ENCODE measurements at places on chromosomes 1 and 21.

- no peak for DNase-seq
These were observed at the start of gene PYHIN1 for GRCh38 chr1:158931055-158931737. PYHIN1 (plus strand) TSS chr1:158931552; CDS start chr1:158936911, 5,359 bp downstream.

- DNase-seq = peak; percentile 78
These were observed 5.1 kb upstream of the SSR2 start for GRCh38 chr1:156025876-156026275.

DNA sequence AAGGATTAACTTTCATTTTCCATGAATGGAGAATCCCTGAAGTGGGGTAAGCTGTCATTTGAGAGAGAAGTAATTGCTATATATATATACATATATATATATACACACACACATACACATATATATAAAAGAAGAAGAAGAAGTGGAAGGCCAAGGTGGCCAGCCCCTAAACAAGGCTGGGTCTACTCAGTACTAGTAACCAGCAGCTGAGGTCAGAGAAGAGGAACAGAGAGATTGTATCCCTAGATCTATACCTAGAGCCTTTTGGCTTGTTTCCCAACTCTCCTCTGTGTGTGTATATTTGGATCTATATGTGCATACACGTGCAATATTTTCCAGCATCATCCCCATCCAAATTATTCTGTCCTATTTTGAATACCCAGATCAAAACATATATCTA is 5.2 kb downstream of the TNFSF4 start:
- no peak for DNase-seq

DNA sequence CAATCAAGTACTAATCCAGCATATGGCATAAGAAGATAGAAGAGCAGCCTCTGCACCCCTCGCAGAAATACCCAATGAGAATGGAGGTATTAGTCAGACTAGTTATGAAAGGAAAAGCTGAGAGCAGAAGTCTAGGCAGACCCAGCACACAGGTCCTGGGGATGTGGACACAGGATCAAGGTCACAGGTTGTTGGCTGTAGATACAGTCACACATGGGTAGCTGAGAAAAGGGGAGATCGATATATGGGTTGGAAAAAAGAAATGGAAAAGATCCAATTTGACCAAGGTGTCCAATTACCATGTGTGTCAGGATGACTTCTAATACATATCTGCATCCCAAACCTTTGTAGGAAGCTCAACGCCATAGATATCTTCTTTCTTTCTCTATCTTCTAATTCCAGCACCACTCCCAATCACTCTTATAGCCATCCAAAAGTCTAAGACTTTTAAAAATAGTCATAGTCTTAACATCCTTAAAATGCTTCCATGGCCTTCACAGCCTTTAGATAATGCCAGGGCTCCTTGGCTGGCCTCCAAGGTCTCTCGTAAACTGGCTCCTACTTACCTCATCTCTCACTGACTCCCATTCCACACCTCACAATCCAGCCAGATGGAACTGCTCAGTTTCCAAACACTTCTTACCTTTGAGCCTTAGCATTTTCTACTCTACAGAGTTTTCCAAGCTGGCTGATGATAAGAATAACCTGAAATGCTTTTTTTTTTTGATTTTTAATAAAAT is 8.3 kb upstream of the ZC3H11B start:
- peak; percentile 79 for DNase-seq

DNA sequence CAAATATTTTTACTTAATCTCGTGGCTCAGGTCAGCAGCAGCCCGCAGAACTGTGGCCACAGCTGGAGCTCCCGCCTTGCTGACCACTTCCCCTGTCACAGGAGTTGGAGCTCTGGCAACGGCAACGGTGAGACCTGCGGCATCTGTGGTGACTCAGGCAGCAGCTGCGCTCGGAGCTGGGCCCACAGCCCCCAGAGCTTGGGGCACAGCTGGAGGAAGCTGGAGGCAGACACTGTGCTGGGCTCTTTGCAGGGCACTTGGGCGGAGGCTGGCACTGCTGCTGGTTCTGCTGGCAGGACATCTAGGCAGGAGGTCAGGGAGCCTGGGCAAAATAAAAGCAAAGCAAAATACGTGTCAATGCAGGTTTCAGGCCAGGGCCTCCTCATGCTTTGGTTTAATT is at the start of gene LCE3A:
Gene LCE3A (minus strand): TSS at position 301 of the 400 bp plus-strand sequence. CDS start 0 bp downstream, at position 301.
- no peak for DNase-seq

- DNase-seq = no peak
These were observed 107.0 kb downstream of the RHOU start for GRCh38 chr1:228842094-228842775.

DNA sequence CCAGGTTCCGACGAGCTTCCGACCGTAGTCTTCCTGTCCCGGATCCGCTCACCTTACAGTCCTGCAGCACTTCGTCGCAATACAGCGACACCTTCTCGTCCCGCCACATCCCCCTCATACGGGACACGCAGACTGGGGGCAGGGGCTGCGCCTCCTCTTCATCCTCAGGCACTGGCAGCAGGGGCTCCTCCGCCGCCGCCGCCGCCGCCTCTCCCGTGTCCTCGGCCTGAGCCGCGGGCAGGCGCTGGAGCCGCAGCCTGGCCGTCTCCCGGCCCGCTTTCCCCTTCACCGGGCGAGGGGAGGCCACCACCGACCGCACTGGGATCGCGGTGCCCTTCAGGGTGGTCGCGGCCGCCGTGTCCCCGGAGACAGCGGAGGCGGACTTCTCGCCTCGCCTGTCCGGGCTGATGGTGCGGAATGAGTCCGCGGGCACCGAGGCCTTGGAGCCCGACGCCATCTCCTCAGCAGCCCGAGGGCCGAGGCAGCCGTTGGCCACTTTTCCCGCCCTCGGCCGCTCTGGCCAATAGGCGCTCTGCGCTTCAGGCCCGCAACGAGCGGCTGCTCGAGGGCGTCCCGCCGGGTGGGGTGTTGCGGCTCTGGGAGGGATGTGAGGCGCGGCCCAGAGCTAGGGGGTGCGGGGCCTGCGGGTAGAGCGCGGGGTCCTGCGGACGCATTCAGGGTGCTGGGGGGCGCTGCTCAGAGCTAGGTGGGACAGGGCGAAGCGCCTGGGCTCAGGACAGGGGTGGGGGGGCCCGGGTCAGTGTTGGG is at the start of gene SHCBP1L:
Gene SHCBP1L (minus strand): TSS at position 490 of the 768 bp plus-strand sequence. CDS start 33 bp downstream, at position 457.
- DNase-seq = no peak

- peak; percentile 36 for DNase-seq
These were observed at the start of gene ABCG1 for GRCh38 chr21:42218836-42219605. ABCG1 (plus strand) TSS chr21:42219140; CDS start chr21:42219263, 123 bp downstream.

Measured in NCI-H1092 treated with DMSO at 0.1 percent for 48 hours (cell line).